Activated CD4-positive, alpha-beta T cell treated with anti-CD3 and anti-CD28 coated beads for 24 hours (primary cell): ENCODE measurements at places on chromosomes 16 and 17.

- no peak for DNase-seq
Observed at GRCh38 chr17:37123941-37124820, 175.4 kb downstream of the AATF start.

GRCh38 chr17:17198281-17198680 lies 7.9 kb downstream of the PLD6 start:
- no peak for DNase-seq

GRCh38 chr16:2056681-2057407 lies 9.1 kb downstream of the TSC2 start:
- DNase-seq: no peak

DNA sequence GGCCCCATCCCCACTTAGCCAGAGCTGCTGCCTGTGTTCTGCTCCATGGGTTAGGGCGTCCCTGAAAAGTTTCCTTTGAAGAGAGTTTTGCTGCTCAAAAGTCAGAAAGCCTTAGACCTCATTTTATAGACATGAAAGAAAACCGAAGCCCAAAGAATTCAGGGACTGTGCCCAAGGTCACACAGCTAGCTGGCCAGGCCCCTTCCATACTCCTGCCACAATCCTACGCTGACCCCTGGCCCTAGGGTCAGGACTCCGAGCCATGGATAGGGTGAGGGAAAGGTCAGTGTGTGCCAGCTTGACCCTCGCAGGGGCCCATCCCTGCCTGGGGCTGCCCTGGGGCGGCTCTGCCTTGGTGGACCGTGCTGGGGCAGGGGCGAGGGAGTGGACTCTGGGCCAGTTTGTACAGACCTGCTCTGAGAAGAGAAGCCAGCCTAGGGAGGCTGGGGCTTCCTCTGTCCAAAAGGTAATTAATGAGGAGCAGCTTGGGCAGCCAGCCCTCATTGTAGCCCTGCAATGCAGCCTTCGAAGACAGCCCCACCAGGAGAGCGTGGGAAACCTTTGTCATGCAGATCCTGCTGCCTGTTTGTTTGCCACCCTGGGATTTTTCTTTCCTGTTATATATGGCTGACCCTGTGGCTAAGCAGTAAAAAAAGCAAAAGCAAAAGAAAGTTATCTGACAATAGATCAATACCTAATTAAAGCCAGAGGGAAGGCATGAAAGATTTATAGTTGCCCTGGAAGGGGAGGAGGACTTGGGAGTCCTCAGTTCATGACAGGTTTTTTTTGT lies 37.4 kb downstream of the RHBDL3 start:
- DNase-seq: no peak
